ENCODE measurements at places on chromosomes 1 and 21.
A peak's percentile ranks its signal among the peaks of the same experiment; 100 is the strongest.

- no peak for DNase-seq
Measured at GRCh38 chr1:205030241-205030640, 12.8 kb upstream of the CNTN2 start.

DNA sequence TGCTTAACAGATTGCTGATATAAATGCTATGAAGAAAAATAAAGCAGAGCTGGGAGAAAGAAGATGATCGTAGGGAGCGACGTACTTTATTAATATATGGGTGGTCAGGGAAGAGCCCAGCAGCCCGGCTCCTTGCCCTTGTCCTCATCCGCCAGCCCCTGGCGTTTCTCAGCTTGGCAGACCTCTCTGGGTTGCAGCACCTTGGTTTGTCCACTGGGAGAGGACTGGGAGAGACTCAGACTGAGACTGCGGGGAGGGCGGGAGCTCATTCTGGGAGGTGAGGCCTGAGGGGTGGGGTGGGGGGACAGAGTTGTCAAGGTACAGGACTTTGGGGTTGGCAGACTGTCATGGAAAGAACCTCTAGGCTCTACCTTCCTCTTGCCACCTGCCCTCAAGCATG is 3.3 kb upstream of the S100A3 start:
- no peak for DNase-seq

- no peak for DNase-seq
Measured at GRCh38 chr21:45467221-45467779, 62.3 kb downstream of the COL18A1 start.

- no peak for DNase-seq
Measured at GRCh38 chr21:45532826-45533360, 9.3 kb downstream of the SLC19A1 start.

DNA sequence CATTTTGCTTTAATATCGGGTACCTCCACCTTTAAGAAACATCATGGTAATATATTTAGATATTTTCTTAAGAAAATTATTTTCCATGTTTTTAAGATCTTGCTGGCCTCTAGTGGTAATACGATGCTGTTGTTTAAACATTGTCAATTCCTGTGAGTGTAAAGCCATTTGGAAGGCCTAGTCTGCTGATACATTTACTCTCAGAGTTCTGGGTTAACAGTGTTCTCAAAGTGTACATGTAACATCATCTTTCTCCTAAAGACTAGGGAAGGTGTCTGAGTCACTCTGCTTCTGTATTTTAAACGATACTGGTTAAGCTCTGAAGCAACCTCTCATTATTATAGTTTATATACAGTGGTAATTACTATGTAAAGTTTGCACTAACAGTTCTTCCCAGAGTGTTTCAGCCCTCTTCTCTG is 189.1 kb downstream of the RASAL2 start:
- no peak for DNase-seq

DNA sequence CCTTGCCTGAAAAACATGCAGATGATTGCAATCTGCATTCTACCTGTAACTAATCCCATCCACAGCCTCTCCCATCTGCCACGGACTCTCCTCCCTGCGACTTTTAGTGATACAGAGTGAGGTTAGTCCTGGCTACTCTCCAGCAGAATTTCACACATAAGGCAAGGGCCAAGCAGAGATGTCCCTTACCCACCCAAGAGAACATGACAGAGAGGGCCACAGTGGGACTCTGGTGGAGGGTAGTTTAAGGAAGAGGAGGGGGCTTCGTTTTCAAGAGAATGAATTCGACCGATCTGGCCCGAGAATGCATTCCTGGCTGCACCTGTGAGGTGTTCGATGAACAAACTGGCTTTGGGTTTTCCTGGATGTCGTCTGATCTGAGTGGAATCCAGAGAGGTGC is 87.5 kb upstream of the SIM2 start:
- DNase-seq, result no peak

DNA sequence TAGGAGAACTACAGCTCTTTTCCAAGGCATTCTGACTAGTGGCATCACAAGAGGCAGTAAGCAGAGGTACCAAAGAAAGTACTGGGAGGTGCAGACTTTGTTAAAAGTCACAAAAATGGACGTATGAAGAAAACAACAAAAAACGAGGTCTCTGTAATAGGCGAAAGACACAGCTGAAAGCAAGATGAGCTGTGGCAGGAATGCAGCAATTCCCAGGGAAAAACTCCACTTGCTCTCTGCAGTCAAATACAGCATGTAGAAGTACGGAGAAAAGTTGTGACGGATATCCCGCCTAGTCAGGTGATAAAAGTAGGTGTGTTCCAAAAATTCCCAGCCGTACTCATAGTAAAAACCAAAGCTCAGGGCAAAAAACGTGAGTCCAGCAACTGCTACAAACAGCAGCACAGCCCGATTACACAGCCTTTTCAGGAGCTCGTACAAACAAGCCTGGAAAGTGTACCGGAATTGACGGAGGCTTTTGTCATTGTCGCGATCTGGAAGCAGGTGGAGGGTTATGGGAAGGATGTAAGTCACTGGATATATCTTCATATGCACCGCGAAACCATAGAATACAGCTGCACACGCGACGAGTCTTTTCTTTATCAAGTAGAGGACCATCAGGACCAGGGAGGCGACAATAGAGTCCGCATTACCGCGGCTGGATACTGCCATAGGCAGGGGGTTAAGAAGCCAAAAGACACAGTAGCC is 979 bp downstream of the PIGM start:
- peak; percentile 27 for DNase-seq

GRCh38 chr1:87246436-87246835 is 82.2 kb upstream of the LMO4 start:
- DNase-seq, result no peak

DNA sequence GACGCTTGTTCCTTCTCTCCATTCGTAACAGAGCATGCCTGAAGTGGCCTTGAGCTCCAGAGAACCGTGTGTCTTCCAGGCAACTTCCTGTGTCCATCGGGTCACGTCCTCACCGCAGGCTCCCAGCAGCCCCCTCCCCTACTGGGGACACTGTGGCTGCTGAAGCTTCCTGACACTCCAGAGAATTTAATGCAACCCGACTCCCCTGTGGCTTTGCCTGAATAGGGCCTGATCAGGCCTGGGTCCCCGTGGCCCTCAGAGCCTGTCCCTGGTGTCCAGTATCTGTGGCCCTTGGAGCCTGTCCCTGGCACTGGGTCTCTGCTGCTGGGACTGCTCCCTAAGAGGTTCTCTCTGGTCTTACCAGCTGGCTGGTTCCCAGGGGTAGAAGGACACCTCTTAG is 219.7 kb upstream of the VAMP3 start:
- DNase-seq, result no peak

DNA sequence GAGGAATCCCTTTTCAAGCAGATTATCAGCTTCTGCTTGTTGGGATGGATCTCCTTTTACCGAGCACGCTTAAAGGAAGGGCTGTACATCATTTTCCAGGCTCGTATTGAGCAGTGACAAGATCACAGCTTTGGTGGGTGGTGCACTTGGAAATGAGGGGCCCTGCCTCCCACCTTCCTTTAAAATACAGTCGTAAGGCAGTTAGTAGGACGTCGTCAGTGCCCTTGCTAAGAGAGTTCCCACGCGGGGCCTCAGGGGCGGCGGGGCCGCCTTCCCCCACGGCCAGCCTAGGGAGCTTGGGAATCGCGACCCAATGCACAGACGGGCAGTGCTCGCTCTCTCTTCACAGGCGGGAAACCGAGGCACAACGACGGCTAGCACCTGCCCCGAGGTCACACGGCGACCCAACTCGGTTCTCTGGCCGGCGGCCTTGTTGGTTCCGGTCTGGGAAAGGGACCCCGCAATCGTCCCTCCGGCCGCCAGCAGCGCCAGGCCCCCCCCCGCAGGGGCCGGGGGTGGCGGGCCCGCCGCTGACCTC is 58.6 kb downstream of the H3-3A start:
- DNase-seq, result no peak

DNA sequence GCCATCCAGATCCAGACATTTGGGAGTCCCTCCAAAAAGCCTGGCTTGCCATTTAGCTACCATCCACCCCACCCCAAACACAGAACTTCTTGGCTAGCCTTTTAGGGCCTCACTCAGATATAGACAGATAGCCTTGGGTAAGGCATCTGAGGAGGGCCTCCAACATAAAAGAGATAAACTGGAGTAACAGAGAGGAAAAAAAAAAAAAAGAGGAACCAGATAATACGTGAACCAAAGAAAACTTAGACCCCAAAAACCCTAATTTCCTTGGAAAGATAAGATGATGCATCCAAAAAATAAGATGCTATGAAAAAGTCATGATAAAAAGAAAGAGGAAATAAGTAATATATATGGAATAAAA is 19.8 kb upstream of the LSS start:
- DNase-seq, result no peak

- no peak for DNase-seq
Measured at GRCh38 chr1:3570066-3570986, 41.0 kb downstream of the MEGF6 start.

DNA sequence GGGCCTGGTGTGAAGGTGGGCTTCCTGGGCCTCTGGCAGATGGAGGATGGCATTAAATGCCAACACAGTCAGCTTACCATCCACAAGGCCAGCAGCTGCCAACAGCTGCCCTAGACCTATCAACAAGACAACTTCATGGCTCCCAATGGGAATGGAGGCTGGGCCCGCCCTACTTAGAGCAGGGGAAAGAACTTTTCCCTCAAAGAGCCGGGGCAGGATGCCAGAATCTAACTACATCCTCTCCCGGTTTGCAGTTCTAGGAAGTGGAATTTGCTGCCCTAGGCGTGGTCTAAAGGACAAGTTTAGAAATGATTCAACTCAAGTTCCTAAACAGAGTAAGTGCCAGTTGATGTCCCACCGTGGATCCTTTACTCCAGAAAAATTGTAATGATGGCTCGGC is 13.1 kb downstream of the ICMT start:
- DNase-seq, result no peak

GRCh38 chr1:206048582-206048981 is 4.4 kb upstream of the RHEX start:
- no peak for DNase-seq

DNA sequence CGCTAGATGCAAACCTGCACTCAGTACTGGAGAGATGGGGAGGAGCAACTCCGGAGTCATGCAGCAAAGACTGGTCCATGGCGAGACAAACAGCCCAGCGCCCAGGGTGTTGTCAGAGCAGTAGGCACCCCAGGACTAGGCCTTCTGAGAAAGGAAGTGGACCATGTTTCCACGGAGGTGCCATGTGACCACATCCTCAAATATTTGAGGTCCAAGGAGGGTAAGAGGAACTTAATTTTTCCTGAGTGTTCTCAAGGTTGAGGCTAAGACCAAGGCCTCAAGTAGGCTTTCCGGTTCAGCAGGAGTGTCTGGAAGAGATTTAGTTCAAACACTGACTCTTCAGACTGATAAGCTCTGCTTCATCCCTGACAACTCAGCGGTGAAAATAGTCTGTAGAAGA is 186.2 kb downstream of the RHOU start:
- no peak for DNase-seq

DNA sequence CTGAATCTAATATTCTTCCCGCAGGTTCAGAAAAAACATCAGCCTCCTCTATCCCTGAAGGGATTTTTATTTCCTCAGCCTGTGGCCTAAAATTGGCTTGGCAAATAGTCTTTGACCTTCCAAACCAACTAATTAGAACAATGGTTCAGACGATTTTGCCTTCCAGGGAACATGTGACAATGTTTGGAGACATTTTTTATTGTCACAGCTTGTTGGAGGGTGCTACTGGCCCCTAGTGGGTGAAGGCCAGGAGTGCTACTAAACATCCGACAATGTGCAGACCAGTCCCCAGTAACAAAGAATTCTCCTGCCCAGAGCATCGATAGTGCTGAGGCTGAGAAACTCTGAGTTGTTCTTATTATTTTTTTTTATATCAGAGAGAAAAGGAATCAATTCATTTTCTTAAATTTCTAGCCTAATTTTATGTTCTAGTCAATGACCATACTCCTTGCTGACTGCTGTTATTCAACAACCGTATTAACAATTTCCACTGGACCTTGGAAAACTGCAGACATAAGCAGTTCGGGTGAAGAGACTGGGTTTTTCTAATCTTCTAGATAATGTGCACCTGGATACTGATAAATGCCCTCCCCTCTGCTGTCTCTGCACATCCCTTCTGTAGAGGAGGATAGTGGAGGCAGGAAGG is 280.7 kb downstream of the LMX1A start:
- DNase-seq, result no peak

- DNase-seq, result no peak
Measured at GRCh38 chr1:199847021-199847420, 180.5 kb upstream of the NR5A2 start.

DNA sequence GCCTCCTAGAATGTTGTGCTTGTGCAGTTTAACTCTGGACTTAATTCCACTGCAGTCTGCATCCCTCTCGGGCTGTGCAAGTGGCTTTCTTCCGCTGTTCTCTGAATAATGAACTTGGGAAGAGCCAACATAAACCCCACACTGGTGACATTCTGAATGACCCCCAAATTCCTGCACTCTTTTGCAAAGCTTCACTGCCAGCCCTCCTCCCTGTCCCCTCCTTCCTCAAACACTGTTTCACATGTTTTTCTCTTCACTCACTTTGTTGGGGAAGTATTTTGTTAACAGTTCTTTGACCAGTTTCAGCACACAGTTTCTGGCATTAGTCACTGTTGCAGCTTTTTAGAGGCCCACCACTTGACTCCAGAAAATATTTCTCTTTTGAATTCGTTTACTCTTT is 39.7 kb downstream of the GNG12 start:
- no peak for DNase-seq

GRCh38 chr1:21329209-21329844 is 39.1 kb upstream of the ECE1 start:
- peak; percentile 81 for DNase-seq

DNA sequence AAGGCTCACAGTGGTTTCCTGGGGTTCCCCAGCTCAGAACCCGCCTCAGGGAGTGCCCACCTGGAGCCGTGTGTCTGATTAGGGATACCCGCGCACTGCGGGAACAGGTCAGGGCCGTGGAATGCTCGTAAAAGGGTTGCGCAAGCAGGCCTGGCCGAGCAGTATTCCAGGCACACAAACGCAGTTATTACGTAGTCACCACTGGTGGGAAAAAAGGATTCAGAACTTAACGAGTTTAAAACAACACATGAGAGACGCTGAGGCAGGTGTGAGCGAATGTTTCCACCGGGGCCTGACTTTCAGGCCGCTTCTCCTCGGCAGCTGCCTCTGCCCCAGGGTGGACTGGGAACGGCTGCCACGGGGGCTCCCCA is 18.2 kb downstream of the PLCH2 start:
- DNase-seq, result no peak
